ENCODE measurements at places on chromosomes 12 and 14.

DNA sequence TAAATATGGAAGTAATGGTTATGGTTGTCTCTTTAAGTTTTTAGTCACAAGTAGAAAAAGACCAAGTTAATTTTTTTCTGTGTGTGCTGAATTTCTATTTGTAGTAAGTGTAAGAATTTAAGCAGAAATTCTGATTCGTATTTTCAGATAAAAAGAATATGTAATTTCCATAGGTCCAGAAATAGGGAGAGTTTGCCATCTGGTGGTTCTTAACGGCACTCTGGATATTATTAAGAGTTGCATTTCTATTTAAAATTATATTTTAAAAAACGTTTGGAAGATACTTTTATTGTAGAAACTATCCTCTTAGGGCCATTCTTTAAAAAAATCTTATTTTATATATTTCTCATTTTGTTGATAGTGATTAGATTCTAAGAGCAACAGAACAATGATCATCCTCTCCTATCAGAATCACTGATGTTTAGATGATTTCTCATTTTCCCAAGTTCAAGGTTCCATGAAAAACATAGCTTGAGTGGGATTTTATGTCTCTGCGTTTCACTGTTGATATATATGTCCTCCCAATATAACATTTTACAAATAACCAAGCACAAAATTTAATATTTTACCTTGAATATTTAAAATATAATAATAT, 88.3 kb downstream of the LRRK2 start:
- no peak for DNase-seq

DNA sequence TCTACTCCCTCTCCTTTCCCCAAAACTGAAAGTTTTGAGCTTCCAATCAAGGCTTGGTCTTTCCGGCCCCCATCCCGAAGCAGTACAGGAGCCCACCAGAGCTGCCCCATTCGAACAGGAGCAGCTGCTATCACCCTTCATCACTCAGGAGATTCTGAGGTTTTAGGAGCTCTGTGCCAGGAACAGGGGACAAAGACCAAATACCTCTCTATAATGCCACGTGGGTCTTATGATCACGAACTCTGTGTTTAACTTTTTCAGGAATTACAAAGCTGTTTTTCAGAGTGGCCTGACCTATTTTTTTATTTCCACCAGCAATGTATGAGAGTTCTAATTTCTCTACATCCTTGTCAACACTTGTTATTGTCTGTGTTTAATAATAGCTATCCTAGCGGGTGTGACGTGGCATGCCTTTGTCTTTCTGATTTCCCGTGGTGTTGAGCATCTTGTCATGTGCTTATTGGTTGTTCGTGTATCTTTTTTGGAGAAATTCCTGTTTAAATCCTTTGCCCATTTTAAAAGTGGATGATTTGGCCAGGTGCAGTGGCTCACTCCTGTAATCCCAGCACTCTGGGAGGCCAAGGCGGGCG, 21.7 kb downstream of the COA8 start:
- no peak for DNase-seq

GRCh38 chr12:95415451-95415850, 58.5 kb upstream of the METAP2 start:
- no peak for DNase-seq

DNA sequence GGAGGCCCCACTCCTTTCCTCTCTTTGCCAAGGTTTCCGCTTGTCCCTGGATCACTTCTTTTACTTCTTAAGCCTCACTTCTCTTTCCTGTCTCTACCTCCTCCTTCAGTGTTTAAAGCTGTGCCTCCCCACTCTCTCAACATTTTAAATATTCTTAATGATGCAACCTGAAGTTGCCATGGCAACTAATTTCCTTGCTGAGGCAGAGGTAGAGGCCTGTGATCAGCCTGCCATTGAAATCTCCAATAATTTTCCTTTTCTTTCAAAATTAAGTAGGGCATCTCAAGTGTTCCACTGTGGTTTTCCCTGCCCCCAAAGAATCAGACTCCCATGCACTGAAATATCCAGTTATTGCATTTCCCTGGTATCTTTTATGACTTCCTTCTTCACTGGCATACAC, 108.6 kb upstream of the VRK1 start:
- DNase-seq: no peak

GRCh38 chr12:587132-588023, 75.9 kb downstream of the NINJ2 start:
- DNase-seq: no peak

- DNase-seq: no peak
These were observed 22.3 kb downstream of the NGB start for GRCh38 chr14:77248666-77249065.

GRCh38 chr12:1448336-1448735, 146.0 kb downstream of the FBXL14 start:
- no peak for DNase-seq

DNA sequence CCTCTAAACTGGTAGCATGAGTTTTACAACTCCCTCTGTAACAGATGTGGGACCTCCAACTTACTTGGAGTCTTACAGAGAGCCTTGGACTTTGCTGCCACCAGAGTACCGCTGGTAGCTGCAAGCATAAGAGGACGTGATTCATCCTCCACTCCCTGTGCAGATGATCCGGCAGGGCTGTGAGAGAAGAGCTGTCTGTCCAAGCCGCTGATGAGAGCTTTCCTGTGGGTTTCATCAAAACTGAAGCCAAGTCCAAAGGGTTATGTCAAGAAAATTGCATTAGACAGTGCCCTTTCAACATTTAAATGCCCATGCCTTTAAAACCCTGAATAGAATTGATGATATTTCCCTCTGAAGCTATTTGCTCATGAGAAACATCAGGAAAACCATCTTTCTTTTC, 85.8 kb downstream of the LLPH start:
- no peak for DNase-seq

DNA sequence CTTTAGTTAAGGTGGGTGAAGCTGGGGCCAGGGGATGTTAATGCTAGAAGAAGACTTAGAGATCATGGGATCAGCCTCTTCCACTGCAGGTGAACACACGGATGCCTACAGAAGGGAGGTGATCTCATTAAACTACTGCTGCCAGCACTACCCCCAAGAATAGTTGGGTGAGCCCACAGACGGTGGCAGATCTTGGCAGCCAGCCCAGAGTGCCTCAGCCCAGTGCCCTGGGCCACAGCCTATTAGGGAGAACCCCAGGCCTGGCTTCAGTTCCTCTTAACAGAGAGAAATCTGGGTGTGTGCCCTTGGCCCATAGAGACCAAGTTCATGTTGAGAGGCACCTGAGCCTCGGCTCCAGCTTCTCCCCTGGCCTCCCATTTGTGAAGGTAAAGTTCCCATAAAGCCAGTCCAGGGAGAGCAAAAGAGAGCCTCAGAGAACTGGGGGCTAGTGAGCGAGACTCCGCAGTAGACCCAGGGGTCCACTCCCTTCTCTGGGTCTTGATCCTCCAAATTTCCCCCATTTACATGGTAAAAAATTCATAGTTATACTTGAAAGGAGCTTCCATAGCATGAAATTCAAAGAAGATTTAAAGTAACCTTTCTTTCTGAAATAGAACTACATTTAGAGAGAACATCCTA, 125.0 kb upstream of the CCND2 start:
- peak; percentile 83 for DNase-seq

DNA sequence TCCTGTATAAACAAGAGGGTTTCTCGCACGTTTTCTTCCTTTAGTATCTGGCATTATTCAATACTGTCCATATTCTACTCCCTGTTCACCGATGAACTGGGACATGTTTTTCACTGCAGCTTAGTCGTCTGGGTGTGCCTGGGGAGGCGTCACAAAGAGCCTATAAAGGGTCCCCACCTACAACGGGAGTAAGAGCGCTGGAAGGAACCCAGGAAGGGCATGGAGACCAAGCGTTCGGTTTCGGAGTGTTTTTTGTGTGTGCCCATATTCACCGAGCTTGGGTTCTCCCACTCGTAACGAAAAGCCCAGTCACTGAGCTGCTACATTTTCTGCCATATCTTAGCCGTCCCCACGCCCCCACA, 592 bp upstream of the USP15 start:
- no peak for DNase-seq

DNA sequence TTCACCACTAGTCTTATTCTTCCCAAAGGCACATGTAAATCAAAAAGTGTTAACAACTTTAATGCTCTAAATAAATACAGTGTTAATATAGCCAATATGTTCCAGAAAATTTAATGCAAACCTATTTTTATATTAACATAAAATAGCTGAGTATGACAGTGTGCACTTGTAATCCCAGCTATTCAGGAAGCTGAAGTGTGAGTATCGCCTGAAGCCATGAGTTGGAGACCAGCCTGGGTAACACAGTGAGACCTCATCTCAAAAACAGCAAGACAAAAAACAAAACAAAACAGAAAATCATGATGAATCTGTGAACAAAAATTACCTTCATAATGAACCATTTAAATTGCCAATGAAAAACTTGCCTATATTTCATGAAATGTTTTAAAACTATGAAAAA, 798.9 kb downstream of the SLC6A15 start:
- no peak for DNase-seq

DNA sequence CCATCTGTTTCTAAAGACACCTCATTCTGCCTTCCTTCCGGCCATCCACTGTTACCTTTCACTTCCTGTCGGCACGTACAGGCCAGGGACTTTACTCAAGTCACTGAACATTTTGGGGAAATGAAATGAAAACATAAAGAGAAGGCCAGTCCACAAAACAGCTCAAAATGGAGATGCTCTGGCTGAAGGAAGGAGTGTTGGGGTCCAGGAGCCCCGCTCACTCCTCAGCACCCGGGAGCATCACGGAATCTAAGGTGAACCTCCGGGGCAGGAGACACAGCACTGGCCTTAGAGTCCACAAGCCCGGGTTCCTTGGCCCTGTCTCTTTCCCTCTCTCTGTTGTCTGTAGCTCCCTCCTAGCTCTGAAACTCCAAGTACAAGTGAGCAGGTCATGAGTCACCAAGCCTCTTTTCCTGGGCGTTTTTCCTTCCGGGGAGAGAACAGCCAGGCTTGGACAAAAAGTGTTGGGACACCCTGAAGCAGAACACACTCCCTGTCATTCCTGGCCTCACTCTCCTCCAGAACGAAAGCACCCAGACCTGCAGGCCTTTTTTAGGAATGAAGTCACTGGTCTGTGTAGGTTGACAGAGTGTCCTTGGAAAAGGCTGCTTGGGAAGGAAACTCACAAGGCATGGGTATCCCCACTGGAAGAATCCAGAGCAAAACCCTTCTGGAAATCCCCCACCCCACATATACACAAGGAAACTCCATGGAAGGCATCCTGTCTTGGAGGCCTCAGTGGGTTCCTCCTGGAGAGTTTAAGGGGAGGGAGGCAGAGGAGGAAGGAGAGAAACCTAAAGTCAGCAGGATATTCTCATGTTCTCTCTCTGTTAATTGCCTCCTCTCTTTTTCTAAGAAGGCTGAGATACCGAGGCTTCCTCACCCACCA, 245.3 kb downstream of the ZFP36L1 start:
- DNase-seq: no peak

DNA sequence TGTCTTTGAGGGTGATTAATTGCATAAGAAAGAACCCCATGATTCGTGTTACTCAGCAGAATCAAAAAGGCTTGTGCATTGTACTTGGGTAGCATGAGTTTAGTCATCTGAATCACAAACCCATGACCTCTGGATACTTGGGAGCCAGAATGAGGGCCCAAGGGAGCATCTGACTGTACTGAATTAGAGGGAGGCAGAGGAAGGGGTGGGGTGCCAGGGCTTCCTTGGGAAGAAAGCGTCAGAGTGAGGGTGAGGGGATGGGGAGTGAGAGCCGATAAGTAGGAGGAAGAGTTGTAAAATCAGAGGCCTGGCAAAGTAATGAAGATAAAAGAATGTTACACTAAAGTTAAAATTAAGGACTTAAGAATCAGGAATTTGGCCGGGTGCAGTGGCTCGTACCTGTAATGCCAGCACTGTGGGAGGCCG, 29.8 kb downstream of the GPRC5D start:
- no peak for DNase-seq

GRCh38 chr12:98856897-98857540, 211.9 kb downstream of the APAF1 start:
- DNase-seq: no peak

GRCh38 chr12:52522346-52523011, 2.3 kb upstream of the KRT5 start:
- no peak for DNase-seq

DNA sequence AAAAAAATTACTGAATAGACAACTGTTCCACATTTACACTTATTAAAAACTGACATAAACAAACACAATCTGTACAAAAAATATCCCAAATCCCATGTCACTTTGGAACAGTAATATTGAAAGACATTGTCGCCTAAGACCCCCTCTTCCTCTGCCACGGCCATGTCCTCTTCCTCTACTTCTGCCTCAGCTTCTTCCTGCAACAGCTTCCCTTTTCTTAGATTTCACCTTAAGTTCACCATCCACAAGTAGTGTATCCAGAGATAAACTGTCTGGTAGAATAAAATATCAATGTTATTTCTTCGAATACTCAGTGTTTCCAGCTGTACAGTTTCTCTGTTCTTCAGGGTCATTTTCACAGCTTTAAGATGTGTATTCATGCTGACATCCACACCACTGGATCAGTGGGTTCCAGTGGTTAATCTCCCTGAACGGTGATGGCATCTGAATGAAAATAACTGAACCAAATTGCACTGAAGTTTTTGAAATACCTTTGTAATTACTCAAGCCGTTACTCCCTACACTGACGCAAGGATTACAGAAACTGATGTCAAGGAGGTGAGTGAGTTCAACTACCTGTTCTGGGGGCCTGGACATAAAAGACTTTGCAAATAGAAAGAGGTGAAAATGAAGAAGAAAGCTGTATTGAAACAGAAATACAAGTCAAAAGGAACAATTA, 208.5 kb downstream of the C12orf50 start:
- no peak for DNase-seq

- DNase-seq: no peak
These were observed 96.9 kb downstream of the FIGNL2 start for GRCh38 chr12:51751661-51752060.

GRCh38 chr12:39764944-39765560, 145.4 kb upstream of the ABCD2 start:
- peak; percentile 6 for DNase-seq

GRCh38 chr14:61467296-61467695, 145.9 kb downstream of the PRKCH start:
- no peak for DNase-seq

DNA sequence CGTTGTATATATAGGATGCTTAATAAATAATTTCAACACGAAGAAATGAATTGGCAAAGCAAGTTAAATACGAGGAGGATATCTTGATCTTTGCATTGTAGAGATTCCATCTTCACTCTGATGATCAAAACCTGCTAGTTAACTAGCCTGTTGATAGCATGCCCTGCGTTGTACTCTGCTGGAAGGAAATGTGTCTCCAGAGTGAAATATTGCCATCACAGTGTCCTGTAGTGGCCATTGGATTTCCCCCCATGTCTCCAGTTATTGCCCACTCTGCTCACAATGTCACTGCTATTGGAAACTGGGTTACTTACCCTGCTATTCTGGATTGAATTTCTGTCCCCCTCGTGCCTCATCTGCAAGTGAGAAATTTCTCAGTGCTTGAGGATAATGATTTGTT, 109.6 kb downstream of the PLEKHA5 start:
- DNase-seq: no peak

GRCh38 chr12:30930238-30930637, 3.7 kb downstream of the TSPAN11 start:
- no peak for DNase-seq

- DNase-seq: no peak
These were observed 340.7 kb downstream of the SLC16A7 start for GRCh38 chr12:59936534-59936933.

- DNase-seq: no peak
These were observed at the start of gene MMP19 for GRCh38 chr12:55842681-55843429. Gene MMP19 (minus strand): TSS chr12:55842936. CDS start chr12:55842830, 106 bp downstream.

GRCh38 chr12:113911971-113912759, 54.0 kb downstream of the RBM19 start:
- no peak for DNase-seq

Measured in CD4-positive, alpha-beta T cell treated with Interleukin-15 for 4 hours (primary cell).